ENCODE measurements at places on chromosomes 1 and 21.

DNA sequence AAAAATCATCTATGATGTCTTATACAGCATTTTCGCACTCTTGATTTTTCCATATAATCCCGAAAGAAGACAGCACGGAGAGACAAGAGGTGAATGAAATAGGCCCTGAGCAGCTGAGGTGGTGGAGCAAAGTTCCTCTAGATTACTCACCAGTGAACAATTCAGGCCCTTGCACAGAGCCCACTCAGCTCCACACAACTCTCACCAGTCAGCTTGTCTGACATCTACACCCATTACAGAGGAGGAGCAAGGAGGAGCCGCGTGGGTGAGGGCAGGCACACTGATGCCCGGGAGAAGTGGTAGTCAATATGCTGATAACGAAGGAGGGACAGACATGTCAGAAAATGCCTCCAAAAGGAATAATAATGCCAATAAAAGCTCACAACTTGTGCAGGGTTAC is 59.9 kb downstream of the DNM3 start:
- DNase-seq, result no peak

- DNase-seq, result no peak
These were observed 65.4 kb downstream of the RPE65 start for GRCh38 chr1:68384321-68384813.

DNA sequence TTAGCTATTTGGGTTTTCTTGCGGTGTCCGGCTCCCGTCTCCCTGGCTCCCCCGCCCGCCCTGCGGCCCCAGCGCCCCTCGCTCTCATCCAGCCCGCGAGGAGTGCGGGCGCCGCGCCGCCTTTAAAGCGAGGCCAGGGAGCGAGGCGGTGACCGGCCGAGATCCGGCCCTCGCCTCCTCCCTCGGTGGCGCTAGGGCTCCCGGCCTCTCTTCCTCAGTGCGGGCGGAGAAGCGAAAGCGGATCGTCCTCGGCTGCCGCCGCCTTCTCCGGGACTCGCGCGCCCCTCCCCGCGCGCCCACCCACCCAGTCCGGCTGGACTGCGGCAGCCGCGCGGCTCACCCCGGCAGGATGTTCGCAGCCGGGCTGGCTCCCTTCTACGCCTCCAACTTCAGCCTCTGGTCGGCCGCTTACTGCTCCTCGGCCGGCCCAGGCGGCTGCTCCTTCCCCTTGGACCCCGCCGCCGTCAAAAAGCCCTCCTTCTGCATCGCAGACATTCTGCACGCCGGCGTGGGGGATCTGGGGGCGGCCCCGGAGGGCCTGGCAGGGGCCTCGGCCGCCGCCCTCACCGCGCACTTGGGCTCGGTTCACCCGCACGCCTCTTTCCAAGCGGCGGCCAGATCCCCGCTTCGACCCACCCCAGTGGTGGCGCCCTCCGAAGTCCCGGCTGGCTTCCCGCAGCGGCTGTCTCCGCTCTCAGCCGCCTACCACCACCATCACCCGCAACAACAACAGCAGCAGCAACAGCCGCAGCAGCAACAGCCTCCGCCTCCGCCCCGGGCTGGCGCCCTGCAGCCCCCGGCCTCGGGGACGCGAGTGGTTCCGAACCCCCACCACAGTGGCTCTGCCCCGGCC is 492 bp downstream of the HLX start:
- DNase-seq, result no peak

- DNase-seq, result no peak
These were observed 2.0 kb downstream of the SLC6A17 start for GRCh38 chr1:110152133-110152785.

DNA sequence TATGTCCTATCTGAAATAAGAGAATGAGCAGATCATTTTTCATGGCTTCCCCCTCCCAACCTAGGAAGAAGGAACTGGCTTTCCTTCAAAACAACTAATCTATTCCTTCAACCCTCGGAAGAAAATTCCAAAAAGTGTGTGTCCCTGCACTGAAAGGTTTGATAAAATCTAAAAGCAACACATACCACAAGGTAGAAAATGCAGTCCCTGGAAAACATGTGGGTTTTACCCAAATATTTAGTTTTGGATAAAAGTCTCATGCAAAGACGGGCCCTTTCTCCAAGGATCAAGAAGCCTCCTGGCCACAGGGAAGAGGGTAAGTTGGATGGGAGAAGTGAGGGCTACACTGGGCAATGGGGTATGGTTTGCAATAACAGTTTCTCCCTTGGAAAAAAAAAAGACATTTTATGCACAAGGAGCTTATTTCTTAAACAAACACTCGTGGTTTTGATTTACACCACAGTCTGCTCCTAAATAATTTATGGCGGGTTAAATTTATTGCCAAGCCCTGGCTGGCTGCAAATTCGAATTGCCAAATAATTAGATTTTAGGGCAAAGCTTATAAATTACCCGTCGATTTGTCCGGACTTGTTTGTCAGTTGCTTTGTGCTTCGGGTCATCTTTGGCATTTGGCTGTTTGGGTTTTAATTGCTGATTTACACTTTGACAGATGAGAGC is 28.9 kb downstream of the ERI3 start:
- DNase-seq, result no peak

DNA sequence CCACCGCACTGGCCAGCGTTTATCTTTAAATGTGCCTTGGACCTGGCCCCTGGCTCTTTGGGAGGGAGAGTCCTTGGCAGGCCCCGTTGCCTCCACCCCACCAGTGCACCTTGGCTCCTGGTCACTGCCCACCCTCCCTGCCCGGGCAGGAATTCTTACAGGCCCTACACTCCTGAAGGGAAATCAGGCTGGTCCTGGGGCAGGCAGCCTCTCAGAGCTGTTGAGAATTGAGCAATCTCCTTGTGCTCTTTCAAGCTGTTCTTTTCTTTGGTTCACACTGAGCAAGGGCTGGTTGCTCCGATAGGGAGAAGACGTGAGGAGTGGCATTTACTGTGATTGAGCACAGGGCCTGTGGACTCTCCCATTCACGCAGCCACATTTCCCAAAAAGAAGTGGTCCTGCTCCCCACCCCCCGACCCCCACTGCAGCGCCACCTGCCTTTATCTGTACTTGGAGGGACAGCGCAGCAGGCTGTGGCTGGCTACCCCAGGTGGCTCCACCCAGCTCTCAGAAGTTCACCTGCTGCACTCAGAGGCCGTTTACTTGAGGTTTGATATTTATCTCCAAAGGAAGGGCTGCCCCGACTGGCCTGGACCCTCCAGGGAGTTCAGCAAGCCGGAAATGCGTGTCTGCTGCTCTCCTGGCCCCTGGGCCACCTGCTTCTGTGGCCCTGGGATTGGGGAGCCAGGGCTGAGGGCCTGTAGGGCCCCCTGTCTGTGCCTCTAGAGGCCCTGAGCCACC is 47.8 kb downstream of the SKI start:
- DNase-seq, result no peak

DNA sequence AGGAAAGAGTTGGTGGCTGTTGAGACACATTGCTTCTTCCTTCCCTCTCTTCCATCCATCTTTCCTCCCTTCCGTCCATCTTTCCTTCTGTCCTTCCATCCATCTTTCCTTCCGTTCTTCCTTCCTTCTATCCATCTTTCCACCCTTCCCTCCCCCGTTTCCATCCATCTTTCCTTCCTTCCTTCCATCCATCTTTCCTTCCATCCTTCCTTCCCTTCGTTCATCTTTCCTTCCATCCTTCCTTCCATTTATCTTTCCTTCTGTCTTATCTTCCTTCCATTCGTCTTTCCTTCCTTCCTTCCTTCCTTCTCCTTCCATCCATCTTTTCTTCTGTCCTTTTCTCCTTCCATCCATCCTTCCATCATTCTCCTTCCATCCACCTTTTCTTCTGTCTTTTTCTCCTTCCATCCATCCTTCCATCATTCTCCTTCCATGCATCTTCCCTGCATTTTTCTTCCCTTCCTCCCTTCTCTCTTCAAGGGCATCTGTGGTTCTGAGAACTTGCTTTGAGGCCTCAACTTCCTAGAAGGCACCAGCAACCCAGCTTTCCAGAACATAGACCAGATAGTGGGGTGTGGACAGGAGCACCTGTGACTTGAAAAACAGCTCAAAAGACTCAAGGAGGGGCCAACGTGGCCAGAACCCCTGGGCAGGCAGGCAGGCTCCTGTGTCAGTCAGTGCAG is 48.9 kb upstream of the SELENON start:
- DNase-seq, result no peak

- DNase-seq, result no peak
These were observed 9.7 kb downstream of the BATF3 start for GRCh38 chr1:212689758-212690529.

GRCh38 chr21:25370311-25370744 is 237.0 kb downstream of the MRPL39 start:
- DNase-seq, result peak; percentile 22

DNA sequence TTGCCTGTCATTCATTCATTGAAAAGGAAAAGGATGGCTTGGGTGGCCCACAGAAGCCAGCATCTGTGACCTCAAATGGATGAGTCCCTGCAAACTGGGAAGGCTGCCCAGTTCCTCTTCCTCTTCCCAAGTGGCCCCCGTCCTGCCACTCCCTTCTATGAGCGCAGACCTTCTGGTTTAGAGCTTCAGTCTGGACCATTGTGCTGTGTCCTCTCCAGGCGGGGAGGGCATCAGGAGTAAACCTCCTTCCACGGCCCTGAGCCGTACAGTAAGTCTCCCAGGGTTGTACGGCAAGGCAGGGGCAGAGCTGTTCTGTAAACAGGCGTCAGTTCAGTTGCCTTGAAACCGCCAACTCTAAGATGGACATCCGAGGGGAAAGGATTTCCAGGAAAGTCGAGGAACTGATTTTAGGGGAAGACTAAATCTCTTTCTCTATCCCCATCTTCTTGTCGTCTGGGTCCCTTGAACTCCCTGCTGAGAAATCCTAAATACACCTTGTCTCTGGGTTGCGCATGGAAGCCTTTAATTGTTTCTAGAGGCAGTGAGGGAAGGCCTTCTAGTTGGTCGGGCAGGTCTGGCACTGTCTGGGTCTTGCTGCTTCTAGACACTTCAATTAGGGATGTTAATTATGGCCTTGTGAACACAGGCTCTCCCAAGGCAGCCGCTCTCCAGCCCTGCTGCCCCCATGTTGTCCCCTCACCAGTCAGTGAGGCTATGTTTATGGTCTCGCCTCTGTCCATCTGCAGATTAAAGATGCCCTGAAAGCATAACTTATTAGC is 22.1 kb downstream of the SOX13 start:
- DNase-seq, result no peak

DNA sequence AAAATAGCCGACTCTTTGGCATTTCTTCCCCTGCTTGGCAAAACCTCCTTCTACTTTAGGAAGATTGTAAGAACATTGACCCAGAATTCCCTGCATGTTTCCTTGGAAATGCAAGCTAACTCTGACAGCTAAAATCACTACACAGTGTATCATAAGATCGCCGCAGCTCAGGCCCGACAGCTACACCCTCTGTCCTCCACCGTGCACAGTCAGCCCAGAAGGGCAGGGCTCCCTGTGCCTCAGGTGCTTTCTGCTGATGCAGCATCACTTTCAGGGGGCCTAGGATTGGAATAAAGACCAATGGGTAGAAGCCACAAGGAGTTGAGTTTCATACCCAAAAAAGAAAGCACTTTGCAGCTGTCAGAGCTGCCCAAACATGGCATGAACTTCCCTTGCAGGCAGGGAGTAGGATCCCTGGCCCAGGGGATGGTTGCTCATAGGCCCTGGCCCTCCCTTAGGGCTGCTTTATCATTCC is 145.3 kb downstream of the SEC16B start:
- DNase-seq, result no peak

DNA sequence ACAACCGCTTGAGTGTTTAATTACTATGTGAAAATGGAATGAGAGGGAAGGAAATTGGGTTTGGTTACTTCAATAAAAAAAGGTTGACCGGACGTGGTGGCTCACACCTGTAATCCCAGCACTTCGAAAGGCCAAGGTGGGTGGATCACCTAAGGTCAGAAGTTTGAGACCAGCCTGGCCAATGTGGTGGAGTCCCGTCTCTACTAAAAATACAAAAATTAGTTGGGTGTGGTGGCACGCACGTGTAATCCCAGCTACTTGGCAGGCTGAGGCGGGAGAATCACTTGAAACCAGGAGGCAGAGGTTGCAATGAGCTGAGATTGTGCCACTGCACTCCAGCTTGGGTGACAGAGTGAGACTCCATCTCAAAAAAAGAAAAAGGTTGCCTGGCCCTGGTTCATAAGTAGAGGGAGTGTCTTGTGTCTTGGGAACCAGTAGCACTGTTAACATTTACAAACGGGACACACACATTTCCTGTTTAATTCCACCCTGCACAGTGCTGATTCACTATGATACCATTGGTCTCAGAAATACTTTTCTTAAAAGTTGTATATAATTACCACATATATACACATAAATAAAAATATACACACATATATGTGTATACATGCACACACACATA is 27.6 kb upstream of the CLDN14 start:
- no peak for DNase-seq

DNA sequence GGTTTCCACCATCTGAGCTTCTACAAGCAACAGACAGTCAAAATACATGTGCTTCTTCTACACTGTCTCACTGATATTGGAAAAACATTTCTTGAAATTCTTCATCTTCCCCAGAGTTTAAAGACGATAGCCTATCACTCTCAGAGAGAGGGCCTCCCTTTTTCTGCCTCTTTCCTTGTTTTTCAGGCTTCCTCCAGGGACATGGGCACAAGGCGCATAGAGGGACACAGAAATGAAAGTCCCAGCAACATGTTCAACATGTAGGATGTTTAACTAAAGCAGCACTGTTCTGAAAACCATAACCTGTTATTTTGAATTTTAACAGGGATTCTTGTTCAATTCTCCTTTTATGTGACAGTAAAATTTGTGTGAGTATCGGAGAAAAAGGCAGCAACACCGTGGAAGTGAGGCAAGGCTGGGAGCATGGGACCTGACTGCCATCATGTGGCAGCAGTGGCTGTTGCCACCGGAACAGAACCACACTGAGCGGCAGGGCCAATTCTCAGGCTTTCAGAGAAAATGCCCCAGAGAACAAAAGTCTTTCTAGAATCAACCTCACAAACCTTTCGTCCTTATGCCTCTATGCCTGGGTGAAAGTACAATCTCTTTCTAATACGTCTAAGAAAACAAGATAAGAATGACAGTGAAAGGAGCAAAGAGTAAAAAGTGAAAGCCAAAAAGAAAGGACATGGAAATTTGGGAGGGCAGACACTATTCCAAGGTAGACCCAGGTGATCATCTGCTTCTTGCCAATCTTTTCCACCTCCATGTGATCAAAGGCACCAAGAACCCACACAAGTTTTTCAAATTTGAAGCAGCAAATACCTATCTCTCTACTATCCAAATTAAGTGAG is 54.5 kb downstream of the PCNX2 start:
- no peak for DNase-seq
